ENCODE measurements at places on chromosomes 6 and 20.

DNA sequence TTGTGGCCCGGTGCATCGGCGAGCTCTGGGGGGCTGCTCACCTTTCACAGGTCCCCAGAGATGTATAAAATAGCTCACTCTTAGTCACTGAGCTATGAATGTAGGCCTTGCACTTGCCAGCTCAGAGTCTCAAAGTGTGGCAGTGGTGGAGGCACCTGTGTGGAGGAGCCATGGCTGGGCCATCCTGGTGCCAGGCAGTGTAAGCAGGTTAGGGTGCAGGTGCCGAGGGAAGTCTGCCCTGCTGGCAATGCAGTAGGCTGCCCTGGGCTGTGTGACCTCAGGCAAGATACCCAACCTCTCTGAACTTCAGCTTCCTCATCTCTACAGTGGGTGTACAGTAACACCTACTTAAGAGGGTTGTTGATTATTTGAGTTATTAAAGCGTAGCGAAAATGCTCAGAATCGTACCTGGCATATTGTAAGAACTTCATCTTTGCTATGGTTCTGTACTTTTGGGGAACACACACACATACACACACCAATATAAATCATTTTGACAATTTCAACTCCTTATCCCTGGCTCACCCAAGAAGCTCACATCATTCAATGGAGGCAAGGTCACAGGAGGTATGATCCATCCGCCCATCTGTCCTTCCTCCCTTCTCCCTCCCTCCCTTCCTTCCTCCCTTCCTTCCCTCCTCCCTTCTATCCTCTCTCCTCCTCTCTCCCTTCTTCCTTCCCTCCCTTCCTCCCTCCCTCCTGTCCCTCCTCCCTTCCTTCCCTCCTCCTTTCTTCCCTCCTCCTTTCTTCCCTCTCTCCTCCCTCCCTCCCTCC, 66.8 kb upstream of the STX16 start:
- no peak for DNase-seq

DNA sequence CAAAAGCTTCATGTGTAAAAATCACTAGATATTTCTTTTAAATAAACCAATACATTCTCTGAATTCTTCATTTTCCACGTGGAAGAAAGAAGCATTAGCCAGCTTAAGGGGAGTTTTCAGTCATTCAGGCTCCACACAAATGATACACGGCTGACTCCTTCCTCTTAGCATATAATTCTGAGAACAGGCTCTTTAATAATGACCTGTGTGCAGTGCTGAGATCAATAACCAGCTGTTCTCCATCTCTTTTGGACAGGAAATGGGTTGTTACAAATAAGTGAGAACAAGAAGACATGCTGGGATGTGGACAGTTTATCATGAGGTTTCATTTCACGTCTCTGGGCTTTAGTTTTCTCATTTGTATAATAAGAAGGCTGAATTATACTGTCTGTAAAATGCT, 146.9 kb upstream of the C6orf118 start:
- no peak for DNase-seq

DNA sequence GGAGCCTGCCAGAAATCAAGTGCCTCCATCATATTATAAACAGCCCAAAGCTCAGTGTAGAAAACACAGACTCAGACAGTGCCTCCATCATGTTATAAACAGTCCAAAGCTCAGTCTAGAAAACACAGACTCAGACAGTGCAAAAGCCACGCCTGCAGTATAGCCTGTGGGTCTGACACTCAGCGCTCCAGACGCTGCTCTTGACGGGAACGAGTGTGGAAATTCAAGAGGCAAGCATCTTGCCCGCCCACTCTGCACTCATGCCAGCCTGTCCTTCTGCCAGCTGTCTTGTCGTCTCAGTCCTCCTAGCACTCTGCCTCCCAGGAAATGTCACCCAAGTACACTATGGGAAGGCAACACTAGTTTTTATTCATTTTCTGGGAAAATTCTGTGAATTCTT, 274.2 kb upstream of the CDH4 start:
- DNase-seq, result no peak

DNA sequence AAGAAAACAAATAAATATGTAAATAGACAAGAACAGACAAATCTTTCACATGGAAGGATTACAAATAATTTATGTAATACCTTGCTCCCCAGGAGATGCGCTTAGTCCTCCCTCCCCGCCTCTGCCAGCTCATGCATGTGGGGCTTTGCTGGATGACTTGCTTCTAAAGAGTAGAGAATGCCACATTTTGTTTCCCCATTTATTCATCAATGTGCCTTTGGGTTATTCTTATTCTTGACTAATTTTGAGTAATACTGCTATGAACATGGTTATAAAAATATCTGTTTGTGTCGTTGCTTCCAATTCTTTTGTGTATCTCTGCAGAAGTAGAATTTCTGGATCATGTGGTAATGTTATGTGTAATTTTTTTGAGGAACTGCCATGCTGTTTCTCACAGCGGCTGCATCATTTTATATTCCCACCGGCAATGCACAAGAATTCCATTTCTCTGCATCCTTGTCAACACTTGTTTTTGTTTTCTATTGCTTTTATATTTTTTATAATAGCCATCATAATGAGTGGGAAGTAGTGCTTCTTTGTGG, 23.8 kb upstream of the DUSP22 start:
- DNase-seq, result no peak

Data from head of caudate nucleus (tissue), 42 donors.